ENCODE measurements at places on chromosomes 4 and X.
A peak's percentile ranks its signal among the peaks of the same experiment; 100 is the strongest.

DNA sequence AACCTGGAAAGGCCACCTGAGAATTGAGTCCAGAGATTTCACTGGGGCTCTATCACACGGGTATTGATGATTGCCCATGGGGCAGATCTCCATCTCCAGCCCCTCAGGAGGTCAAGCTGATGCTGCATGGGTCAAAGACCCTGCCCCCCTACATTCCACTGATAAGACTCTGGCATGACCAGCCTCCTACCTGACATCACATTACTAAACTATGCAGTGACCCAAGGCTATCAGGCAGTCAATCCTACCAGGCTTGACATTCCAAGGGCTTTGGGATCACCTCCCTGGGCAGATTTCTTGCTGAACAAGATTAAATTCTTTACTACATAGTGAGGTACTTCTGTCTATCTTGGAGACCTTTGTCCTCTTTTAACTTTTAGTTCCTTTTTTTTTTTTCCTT lies 192.7 kb upstream of the STS start:
- DNase-seq, result no peak

DNA sequence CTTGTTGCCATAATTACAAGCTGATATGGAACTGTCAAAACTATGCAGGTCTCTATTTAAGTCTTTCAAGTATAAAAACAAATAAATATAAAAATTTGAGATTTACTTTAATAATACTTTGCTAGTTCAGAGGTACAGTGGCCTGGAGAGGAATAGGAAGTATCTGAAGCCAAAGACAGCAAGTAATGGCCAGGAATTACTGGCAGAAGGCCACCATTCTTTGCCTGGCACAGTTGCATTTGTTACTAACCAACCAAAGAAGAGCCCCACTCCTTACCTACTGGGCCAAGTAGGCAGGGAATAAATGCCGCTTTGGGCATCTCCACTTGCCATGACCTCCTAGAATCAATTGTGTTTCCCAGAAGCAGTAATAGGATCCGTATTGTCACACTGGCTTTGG lies 13.8 kb upstream of the ADAMTS3 start:
- no peak for DNase-seq

GRCh38 chr4:75189711-75190335 lies 256.9 kb downstream of the PARM1 start:
- no peak for DNase-seq

GRCh38 chr4:87326460-87326859 lies 3.8 kb upstream of the HSD17B13 start:
- DNase-seq, result no peak

GRCh38 chrX:50838820-50839600 lies 25.0 kb upstream of the SHROOM4 start:
- DNase-seq, result peak; percentile 70

DNA sequence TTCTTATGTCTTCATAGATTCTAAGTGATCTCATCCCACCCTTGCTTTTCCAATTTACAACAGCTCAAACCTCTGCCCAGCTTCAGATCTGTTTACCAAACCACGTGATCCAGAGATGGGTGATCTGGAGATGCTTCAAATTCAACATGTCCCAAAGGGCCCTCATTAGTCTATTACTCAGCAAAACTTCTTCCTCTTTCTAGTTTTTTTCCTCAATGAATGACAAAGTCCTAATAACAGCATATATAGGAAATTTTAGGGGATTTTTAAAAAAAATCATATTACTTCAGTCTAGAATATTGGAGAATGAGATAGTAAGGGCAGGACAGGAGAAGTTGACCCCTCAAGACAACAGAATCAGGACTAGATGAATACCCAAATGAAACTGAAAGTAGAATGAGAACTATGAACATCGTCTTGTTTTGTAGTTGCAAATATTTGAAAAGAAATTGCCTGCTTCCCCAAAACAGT lies 127.1 kb downstream of the CFAP299 start:
- DNase-seq, result no peak

DNA sequence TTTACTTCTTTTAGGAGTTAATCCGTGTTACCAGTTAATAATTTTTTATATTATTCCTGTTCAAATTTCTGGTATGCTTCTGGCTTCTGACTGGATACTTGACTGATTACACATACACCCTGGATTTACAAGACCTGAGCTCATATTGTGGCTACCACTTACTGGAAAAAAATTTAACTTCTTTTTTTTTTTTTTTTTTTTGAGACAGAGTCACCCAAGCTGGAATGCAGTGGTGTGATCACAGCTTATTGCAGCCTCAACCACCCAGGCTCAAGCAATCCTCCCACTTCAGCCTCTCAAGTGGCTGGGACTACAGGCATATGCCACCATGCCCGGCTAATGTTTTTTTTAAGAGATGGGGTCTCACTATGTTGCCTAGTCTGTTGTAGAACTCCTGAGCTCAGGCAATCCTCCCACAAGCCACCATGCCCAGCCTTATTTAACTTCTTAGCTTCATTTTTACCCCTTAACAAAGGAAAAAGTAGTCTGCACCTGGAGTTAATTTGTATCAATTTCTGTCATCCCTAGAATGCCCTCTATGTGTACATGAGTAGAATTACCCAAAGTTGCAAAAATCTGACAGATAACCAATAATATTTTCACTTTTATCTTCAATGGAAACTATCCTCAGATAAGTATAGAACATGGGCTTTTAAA lies 50.3 kb downstream of the TMEM165 start:
- peak; percentile 18 for DNase-seq

- peak; percentile 20 for DNase-seq
Measured at GRCh38 chr4:155705664-155706063, 39.0 kb downstream of the GUCY1A1 start.

DNA sequence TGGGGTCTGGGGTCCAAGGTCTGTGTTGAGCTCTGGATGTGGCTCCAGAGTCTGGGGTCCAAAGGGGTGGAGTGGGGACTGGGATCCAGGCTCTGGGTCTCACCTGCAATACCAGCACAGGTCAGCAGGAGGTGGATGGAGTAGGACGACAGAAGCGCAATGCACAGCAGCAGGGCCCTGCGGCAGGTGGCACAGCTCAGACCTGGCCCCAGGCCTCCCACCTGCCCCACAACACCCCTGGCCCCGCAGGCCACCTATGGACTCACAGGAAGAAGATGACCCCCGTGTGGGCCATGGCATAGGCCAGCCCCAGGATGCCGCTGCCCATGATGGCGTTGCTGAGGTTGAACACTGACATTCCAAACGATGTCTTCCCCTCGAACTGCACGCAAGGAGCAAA lies 3.4 kb downstream of the SLC38A5 start:
- DNase-seq, result no peak

DNA sequence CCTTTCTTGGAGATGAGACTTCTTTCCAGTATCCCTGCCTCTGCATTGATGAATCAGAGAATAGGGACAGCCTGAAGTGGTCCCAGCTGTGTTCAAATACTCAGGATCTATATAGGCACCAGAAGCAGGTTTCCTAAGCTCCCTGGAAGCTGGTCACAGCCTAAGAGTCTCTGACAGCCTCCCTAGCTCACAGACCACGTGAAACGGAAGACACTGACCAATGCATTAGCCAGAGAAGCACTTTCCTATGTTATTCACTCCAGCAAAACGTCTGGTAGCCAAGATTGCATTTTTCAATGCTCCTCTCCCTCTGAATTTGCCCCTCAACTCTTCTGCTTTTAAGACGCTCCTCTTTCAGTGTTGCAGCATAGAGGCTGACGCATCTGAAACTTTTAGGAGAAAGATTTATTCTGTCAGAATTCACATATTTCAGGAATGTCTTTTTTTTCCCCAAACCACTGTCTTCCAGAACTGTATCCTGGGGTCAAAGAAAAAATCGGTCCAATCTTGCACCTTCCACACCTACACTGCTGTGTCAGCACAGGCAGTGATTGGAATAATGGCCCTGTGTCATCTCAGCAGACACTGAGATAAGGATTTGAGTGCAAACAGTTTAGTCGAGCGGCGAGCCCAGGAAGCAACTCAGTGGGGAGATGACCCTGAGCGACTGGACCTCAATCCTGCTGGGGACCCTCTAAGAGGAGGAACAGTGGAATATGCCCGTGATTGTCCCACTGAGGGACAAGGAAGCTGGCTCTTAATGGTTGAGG lies 109.4 kb downstream of the SMIM20 start:
- no peak for DNase-seq

DNA sequence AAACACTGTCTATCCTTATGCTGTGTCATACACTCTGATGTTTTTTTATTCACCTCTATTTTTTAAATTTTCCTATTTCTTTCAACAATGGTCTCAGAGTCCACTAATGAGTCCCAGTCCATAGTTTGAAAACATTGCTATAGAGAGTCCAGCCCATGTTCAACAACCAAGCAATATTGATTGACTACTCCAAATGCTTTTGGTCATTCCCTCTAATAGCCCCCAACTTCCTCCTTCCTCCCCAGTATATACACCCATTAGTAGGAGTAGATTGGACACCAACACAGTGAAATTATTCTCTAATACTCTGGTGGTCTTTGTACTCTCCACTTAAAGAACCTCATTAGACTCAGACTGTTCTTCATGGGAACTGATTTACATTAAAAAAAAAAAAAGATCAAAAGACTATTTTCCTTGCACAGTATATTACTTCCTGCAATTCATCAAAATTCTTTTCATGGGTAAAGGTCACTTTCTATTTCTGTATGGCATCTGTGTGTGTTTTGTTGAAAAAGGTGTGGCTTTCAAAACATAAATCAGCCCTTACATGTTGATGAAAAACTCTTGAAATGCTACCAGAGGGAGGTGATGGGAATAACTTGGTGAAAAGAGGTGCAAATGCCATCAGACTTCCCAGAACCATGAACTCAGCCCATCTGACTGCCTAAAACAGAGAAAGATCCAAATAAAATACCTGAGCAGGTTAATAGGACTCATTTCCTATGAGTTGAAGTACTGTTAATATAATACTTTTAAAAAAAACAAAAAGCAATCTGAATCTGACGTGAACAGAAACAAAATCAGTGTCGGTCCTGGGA lies 250.3 kb upstream of the KLF3 start:
- DNase-seq, result no peak

DNA sequence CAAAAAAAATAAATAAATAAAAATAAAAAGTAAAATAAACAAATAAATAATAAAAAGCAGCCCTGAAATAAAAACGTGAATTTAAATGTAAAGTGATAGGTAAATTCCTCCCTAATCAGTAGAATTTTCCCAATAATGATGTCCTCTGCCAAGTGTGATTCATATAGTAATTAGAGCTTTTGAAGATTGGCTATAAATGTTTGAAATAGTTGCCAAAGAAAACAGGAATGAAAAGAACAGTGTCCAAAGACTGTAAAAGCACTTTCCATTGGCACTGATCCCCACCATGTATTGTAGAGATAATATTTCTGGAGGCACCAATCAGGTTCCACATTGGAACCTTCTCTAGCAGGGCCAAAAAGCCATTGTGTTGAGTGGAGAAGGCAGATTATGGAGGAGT lies 25.9 kb upstream of the SMARCAD1 start:
- no peak for DNase-seq

- no peak for DNase-seq
Measured at GRCh38 chr4:94814237-94814636, 56.5 kb downstream of the BMPR1B start.

GRCh38 chr4:15809466-15809865 lies 31.3 kb downstream of the CD38 start:
- DNase-seq, result no peak

DNA sequence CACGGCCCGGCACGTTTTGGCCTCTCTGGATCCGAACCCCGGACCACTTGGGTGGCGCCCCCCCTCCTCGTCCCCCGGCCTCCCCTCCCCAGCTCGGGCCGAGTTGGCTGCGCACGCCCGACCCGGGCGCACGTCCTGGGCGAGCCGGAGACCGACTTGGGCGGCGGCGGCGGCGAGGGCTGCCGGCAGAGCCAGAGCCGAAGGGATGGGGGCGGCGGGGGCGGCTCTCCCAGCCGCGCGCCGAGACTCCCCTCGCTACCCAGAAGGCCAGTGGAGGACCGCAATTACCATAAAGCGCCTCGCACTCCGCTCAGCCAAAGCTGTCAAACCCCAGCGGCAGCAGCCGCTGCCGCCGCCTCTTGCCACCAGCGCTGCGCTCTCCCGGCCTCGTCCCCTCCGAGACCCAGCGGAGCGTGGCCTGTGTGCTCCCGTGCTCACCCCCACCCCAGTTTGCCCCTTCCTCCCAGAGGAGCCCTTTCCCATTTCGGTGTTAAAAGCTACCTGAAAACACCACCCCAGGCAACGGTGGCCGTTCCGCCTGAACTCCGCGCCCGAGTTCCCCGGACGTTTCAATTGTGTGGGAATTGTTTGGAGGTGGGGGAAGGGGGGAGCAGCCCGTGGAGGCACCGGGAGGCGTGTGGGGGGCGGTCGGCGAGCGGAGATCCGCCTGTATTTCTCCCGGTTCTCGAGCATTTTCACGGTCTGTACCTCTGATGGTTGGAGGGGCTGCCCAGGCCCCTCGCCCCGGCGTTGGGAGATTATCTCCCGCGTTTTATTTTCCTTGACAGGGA lies 701 bp upstream of the BCOR start:
- no peak for DNase-seq

GRCh38 chrX:119706616-119707015 lies 13.6 kb upstream of the SEPTIN6 start:
- DNase-seq, result no peak

- DNase-seq, result no peak
Measured at GRCh38 chrX:14718403-14718802, 154.5 kb downstream of the FANCB start.

DNA sequence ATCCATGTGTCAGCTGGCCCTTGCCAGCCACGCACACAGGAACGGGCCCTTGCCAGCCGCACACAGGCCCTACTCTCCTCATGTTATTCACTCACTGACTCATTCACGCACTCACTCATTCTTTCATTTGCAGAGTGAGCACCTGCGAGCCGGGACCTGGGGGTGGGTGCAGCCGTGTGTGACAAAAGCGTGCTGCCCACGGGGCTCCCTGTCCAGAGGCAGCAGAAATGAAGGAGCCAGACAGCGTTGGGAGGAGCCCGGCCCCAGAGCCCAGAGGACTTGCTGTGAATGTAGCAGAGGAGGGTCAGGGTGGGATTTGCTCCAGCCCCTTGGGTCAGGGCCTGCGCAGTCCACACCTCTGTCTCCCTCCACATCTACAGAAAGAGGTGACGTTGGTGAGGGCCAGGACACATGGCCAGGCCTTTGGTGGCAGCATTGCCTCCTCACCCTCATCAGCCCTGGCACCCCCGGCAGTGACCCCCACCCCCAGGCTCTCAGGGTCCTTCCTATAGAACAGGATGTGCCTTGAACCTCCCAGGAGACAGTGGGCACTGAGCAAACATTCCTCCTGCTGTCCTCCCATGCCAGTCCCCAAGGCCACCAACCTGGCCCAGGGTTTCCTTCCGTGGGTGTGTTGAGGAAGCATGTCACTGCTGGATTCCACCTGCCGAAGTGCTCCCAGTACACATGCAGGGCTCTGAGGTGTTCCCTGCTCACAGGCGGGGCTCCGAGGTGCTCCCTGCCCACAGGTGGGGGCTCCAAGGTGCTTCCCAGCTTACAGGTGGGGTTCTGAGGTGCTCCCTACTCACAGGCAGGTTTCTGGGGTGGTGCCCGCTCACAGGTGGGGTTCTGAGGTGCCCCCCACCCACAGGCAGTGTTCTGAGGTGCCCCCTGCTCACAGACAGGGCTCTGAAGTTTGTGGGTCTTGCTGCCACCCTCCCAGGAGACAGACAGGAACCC lies 105.7 kb downstream of the HMX1 start:
- DNase-seq, result no peak

GRCh38 chr4:72136429-72136828 lies 104.6 kb downstream of the NPFFR2 start:
- DNase-seq, result no peak

GRCh38 chr4:14877246-14878225 lies 124.7 kb upstream of the CPEB2 start:
- DNase-seq, result peak; percentile 72

- no peak for DNase-seq
Measured at GRCh38 chr4:47579235-47579634, 94.2 kb downstream of the ATP10D start.

- no peak for DNase-seq
Measured at GRCh38 chr4:142530728-142531127, 315.4 kb downstream of the INPP4B start.
